ENCODE measurements at places on chromosomes 7 and 10.

- no peak overlapping the region for H3K27ac ChIP-seq
- H3K4me1 ChIP-seq: peaks cover 28% of the 10 kb centered on the region
- no peak overlapping the region for H3K4me3 ChIP-seq
- H3K27me3 ChIP-seq: peaks cover 51% of the 10 kb centered on the region
Observed at GRCh38 chr7:150896562-150897209, 44.4 kb downstream of the AOC1 start.

GRCh38 chr10:59993931-59994330, 87.6 kb upstream of the CCDC6 start:
- H3K4me3 ChIP-seq: no peak overlapping the region
- H3K4me1 ChIP-seq: peaks cover 17% of the 10 kb centered on the region
- peaks cover 4% of the 10 kb centered on the region for H3K36me3 ChIP-seq
- H3K27ac ChIP-seq: no peak overlapping the region
- DNase-seq: no peak

- H3K4me3 ChIP-seq: no peak overlapping the region
- H3K27ac ChIP-seq: 0 out of 2 replicates have a peak overlapping the region, but pooled peaks have one; percentile 27
- no peak for DNase-seq
Observed at GRCh38 chr7:44652535-44652934, 46.1 kb downstream of the OGDH start.

DNA sequence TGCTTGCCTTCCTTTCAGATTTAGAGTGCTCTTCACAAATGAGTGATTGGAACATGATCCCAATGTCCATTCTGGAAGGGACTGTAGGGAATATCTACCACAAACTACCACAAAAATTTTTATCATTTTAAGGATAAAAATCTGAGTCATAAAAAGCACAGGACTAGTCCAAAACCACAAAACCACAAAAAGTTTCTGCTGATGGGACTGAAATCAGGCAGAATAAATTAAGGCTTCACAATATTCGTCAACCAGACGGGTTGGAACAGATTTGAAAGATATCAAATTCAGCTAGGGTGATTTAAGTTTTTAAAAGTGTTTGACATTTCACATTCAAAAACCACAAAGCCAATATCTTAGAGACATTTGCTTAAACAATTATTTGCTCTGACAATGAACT, 100.1 kb upstream of the PTN start:
- peaks cover 14% of the 10 kb centered on the region for H3K4me1 ChIP-seq
- no peak overlapping the region for H3K27ac ChIP-seq
- H3K36me3 ChIP-seq: no peaks in the 10 kb centered on the region
- no peak for DNase-seq

GRCh38 chr10:88113232-88113631, 249.8 kb downstream of the PTEN start:
- no peaks in the 10 kb centered on the region for H3K36me3 ChIP-seq
- no peak overlapping the region for H3K27ac ChIP-seq
- no peak for DNase-seq
- no peaks in the 10 kb centered on the region for H3K27me3 ChIP-seq
- no peak overlapping the region for H3K4me3 ChIP-seq

DNA sequence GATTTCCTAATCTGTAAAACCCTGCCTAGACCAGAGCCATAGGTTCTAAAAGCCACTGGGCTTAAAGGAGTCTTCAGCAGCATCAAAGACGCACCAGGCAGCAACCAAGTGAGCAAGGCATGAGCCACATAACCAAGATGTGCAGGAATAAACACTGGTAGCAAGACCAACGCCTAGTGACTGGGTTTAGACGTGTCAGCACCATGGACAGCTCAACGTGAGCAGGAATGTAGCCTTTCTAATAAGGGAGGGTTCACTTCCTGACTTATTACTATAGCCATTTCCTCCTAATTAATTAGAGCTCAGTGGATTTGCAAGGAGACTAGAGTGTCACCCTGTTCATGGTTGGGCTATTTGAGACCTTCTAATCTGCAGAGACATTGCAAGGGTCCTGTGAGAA, 223.7 kb downstream of the LHFPL3 start:
- no peaks in the 10 kb centered on the region for H3K4me1 ChIP-seq
- H3K27ac ChIP-seq: no peak overlapping the region
- peaks cover 10% of the 10 kb centered on the region for H3K36me3 ChIP-seq
- peak; percentile 75 for DNase-seq

DNA sequence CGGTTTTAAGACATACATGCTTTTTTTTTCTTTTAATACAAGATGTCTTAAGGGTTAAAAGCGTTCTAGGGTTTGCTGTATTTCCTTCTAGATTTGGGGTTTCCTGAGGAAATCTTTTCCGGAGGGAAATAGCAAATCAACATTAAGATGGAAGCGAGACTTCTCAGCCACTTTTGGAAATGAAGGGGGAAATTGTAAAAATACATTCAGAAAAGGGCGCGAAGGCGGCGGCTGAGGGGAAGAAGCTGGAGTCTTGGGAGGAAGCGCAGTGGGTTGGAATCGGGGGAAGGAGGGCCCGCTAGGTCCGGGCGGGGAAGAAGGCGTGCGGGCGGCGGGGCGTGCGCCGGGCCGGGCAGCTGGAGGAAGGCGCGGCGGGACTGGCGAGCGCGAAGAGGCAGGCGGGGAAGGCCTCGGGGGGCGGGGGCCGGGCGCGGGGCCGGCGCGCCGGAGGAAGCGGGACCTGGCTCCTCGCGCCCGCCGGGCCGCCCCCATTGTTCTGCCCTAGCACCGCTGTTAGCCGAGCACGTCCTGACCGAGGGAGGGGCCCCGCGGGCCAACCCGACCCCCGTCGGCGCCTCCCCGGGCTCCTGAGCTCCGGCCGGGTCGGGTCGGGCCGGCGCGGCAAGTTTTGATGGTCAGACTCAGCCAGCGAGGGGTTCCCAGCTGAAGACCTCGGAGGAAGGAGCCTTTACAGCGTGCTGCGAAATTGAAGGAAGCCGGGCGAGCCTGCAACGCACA, 1.5 kb upstream of the SKIDA1 start:
- peak overlapping the region; percentile 86 for H3K4me3 ChIP-seq
- H3K36me3 ChIP-seq: no peaks in the 10 kb centered on the region
- no peaks in the 10 kb centered on the region for H3K27me3 ChIP-seq
- peaks cover 47% of the 10 kb centered on the region for H3K4me1 ChIP-seq

DNA sequence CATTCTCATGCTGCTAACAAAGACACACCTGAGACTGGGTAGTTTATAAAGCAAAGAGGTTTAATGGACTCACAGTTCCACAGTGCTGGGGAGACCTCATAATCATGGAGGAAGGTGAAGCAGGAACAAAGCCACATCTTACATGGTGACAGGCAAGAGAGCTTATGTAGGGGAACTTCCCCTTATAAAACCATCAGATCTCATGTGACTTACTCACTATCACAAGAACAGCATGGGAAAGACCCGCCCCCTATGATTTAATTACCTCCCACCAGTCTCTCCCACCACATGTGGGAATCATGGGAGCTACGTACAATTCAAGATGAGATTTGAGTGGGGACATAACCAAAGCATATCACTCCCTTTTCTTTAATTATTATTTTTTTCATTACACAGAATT, 16.6 kb downstream of the COL28A1 start:
- no peaks in the 10 kb centered on the region for H3K36me3 ChIP-seq
- no peak overlapping the region for H3K4me3 ChIP-seq
- no peak overlapping the region for H3K27ac ChIP-seq

DNA sequence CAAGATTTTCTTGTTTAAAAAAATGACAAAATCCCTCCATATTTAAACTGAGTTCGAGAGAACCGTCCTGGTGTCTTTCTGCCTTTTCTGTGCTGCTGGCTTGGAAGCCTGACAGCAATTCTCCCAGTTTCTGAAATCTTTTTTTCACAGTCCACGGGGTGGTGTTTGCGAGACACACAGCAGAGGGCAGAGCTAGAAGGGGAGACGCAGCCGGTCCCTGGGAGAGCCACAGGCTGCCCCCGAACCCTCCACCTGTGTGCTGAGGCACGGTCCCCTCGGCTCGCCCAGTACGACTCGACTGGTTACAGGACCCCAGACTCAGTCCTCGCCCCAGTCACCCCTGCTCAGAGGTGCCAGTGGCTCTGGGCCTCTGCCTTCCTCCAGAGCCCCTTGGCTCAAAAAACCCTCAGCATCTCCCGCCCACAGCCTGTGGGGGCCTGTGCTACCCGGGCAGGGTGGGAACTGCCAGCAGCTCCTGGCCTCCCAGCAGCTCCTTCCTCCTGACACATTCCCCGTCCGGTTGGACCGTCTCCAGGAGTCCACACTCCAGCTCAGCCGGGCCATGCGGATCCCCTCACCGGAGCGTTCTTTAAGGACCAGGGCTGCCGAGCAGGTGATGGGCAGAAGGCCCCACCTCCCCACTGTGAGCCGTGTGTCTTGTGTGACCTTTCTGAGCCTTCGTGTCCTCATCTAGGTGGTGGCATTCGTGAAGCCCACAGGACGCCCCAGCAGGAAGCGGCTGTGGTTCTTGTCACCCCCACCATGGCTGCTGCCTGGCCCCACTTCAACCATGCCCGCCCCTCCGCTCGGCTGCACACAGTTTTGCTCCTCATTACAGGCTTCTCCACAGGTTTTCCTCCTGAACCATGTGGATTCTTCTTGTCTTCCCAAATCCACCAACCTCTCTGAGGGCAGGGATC, 52.3 kb upstream of the EN2 start:
- peak; percentile 29 for DNase-seq
- no peak overlapping the region for H3K27ac ChIP-seq
- peaks cover 9% of the 10 kb centered on the region for H3K4me1 ChIP-seq
- H3K4me3 ChIP-seq: no peak overlapping the region
- H3K27me3 ChIP-seq: peaks cover 2% of the 10 kb centered on the region

DNA sequence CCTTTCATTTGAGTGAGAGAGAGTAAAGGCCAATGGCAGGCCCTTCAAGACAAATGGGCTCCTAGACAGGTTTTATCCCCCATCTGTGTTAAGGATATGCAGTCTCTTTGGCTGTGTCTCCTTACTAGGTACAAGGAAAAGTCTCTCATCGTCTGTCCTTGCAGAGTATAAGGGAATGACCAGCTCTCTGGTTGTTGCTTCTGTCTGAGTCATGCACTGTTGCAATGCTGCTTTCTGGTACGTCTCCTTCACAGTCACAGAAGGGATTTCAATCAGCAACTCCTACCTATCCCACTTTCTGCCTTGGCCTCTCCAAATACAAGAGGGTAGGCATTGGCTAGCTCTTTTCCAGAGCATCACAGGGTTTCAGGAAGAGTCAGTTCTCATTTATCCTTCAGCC, 48.1 kb downstream of the CTTNBP2 start:
- no peaks in the 10 kb centered on the region for H3K36me3 ChIP-seq
- H3K4me1 ChIP-seq: peaks cover 40% of the 10 kb centered on the region
- 0 out of 2 replicates have a peak overlapping the region, but pooled peaks have one; percentile 64 for H3K27ac ChIP-seq
- no peak for DNase-seq
- no peak overlapping the region for H3K4me3 ChIP-seq
- H3K27me3 ChIP-seq: no peaks in the 10 kb centered on the region
